Activated T-cell treated with anti-CD3 and anti-CD28 coated beads for 4 hours (primary cell): ENCODE measurements at places on chromosomes 6 and 20.
A peak's percentile ranks its signal among the peaks of the same experiment; 100 is the strongest.

DNA sequence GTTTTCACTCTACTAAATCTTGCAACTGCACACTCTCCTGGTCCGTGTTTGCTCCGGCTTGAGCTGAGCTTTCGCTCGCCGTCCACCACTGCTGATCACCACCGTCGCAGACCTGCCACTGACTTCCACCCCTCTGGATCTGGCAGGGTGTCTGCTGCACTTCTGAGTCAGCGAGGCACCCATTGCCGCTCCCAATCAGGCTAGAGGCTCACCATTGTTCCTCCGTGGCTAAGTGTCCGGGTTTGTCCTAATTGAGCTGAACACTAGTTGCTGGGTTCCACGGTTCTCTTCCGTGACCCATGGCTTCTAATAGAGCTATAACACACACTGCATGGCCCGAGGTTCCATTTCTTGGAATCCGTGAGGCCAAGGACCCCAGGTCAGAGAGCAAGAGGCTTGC is 98.6 kb upstream of the GPR6 start:
- no peak for DNase-seq

- DNase-seq: no peak
Measured at GRCh38 chr6:44309092-44309491, 4.1 kb downstream of the AARS2 start.

- no peak for DNase-seq
Measured at GRCh38 chr6:27154696-27155095, 92.8 kb upstream of the PRSS16 start.

DNA sequence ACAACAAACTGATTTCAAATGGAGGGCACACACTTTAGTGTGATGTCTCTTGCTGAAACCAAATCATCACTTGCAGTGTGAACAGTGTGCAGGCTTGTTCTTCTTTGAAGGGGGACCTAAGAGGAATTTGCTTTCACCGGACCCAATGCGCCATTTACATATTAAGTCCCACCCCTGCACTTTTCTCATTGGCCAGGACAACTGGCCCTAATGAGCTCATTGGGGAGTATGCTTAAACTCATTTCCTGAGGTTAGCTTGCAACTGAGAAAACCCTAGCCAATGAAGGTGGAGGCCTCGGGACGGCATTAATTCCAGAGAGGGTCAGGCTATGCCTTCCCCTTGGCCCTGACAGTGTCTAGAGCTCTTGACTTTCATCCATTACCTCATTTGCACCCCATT is 58.7 kb downstream of the VEGFA start:
- DNase-seq: no peak

DNA sequence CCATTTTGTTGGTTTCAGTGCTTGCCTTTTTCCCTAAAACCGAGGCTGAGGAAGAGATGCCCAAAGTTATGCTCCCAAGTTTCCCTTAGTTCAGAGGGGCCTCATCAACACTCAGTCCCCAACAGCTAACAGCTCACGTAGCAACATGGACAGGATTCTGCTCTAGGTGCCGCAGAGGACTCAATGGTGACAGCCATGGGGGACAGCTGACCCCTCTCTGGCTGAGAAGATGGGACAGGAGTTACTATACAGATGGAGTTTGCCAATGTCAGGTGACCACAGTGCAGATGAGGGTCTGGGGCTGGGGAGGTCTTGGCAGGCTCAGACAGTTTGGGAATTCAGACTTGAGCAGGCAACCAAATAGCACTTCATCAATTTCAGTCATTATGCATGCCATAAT is 67.3 kb downstream of the NPEPL1 start:
- DNase-seq: no peak

- no peak for DNase-seq
Measured at GRCh38 chr20:13809373-13809772, 24.5 kb downstream of the NDUFAF5 start.

- no peak for DNase-seq
Measured at GRCh38 chr6:129753422-129753821, 43.4 kb upstream of the ARHGAP18 start.

DNA sequence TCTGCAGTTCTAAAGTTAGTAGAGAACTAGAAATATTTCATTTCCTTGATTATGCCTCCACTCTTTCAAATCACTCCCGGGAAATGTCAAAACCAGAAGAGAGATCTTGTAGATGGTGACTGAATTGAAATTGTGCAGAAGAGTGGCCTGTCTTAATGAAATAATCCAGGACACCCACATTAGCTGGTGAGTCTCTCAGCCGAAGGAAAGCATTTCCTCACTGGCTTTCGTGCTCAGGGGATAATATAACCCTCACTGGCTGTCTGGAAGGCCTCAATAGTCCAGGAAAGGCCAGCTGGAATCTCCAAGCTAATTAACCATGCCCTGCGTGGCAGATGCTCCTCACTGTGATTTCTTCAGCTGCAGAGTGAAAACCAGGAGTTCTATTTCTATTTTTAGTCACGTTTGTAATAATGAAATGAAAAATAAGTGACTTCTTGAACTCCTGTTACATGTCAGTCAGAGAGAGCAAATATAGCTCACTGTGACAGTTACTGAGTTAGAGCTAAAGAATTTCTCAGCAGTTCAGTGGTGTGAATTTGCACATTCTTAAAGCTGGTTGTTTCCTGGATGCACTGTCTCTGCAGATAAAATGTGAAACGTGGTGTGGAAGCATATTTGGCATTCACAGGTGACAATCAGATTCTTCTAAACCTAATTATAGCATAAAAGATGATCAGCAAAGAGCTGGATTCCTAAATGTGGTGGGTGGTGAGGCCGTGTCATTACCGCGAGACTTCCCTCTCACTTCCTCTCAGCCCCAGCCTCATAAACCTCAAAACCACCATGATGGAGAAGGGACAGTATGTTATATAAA is 211.7 kb downstream of the LMBRD1 start:
- DNase-seq: no peak

DNA sequence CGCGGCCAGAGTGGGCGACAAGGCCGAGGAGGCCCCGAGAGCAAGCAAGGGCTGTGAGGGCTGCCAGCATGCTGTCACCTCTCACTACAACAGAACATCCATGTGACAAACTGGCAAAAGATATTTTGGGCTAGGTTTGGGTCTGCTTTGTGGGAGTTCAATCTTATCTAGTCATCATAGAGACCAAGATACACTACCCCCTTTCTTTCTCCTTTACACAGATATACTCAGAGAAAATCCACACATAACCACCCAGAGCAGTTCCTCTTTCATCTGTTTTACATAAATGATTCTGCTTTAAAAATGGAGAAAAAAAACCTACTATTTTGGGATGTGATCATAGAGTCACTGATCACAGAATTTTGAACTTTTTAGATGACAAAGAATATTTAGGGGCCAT is 16.8 kb downstream of the SOX4 start:
- no peak for DNase-seq

- no peak for DNase-seq
Measured at GRCh38 chr6:152909241-152909640, 73.6 kb downstream of the FBXO5 start.

GRCh38 chr6:160043784-160044183 is 74.9 kb downstream of the IGF2R start:
- DNase-seq: no peak

DNA sequence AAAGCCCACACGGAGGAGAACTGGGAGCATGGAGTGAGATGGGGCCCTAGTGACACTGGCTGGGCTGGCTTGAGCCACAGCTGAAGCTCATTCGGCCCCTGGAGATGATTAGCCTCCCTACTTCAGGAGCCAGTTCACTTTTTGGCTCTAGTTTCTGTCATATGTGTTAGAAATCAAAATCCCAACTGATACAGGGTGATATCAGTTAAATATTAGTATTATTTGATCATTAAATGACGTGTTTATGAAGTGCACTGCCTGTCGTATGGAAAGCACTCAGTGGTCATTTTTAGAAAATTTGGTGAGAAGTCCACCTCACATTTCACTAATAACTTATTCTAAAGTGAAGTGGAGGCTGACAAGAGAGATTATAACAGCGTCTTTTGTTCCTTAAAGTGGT is 59.0 kb downstream of the TULP4 start:
- no peak for DNase-seq

DNA sequence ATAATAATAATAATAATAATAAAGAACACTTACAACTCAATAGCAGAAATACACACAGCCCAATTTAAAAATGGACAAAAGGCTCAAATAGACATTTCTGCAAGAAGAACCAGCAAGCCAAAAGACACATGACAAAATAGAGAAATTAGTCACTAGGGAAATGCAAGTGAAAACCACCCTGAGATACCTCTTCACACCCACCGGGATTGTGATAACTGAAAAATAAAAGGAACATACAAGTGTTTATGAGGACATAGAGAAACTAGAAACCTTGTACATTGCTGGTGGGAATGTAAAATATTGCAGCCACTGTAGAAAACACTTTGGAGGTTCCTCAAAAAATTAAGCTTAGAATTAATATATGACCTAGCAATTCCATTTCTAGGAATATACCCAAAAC is 59.2 kb downstream of the ZDHHC14 start:
- no peak for DNase-seq

GRCh38 chr6:5050009-5050408 is 35.1 kb upstream of the PPP1R3G start:
- DNase-seq: no peak

DNA sequence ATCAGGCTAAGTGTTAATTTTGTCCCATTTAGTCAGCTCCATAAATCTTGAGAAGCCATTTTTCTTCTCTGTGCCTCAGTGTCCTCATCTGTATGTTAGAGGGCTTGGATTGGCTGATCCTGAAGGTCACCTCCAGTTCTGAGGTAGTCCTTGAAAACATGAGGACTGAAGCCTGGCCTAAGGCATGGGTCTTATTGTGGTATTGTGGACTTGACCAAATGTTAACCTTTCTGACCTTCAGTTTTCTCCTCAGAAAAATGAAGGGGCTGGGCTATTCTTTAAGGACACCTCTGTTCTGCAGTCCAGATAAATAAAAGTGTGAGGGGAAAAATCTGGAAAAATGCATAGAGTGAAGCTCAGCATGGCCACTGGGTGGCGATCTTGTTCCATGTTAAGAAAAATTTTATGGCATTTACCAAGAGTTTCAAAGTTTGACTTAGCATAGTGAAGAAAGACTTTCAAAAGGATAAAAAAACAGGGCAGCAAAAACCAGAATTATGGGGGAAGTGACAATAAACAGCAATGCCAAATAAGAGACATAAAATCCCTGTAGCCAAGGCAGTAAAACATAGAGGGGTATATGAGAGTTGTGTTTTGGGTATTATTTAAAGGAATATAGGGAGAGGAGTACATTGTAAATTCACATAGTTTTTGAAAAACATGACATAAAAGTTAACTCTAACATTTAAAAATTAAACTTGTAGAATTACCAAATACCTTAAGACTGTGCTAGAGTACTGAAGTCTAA is 13.2 kb upstream of the TFB1M start:
- peak; percentile 61 for DNase-seq

DNA sequence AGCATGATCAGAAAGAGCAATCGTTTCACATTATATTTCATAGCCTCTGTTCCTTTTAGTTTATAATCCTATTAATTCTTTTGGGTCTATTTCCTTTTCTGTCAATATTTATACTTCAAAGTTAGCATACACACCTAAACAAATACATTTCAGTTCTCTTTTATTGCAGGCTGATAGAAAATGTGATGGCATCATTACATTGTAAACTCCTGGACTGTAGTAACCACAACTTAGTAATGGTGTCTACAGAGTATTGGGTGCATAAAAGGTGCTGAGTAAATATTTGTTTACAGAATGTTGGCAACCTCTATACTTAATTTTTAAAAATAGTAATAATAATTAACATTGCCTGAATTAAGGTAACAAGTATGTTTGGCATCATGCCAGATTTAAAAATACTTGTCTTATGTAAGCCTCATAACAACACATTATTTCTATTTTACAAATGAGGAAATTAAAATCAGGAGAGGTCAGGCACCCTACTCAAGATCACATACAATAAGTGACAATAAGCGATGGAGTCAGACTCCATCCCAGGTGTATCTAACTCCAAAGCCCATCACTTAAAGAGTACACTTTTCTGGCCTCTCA is 195.0 kb downstream of the UBE3D start:
- DNase-seq: no peak
